HuH-7 (cell line): ENCODE measurements at places on chromosomes 11 and 22.

DNA sequence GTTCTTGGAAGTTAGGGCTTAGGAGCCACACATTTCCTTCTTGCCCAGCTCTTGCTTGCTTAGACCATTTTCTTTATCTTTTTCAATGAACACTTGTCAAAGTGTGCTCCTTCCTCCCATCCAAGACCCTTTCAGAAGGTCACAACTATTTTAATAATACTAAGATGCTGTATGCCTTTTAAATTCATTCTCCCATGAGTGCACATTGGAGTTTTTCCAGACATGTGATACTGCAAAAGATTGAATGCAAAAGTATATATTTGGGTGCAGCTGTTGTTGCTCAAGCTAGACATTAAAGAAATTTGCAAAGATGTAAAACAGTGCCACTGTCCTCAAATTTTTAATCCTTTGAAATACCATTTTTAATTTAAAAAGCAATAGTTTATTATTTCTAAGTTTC, 69.3 kb upstream of the TNRC6B start:
- DNase-seq: no peak

- no peak for DNase-seq
Observed at GRCh38 chr11:8674859-8675258, 7.6 kb downstream of the TRIM66 start.

DNA sequence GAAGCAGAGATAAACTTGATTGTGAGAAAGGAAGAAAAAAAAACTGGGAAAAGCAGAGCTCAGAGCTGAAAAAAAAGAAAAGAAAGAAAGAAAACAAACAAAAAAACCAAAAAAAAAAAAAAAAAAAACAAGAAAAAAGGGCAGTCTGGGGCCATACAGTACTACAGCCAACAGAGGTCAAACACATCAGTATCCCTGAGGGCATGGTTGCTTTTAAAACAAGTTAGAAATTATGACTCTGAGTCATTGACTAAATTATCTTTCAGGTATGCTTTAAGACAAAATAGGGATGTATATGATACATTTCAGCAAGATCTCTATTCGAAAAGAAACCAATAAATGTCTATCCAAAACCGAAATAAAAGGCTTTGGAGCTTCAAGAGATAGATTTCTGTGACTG, 37.1 kb upstream of the TLCD5 start:
- DNase-seq: no peak

DNA sequence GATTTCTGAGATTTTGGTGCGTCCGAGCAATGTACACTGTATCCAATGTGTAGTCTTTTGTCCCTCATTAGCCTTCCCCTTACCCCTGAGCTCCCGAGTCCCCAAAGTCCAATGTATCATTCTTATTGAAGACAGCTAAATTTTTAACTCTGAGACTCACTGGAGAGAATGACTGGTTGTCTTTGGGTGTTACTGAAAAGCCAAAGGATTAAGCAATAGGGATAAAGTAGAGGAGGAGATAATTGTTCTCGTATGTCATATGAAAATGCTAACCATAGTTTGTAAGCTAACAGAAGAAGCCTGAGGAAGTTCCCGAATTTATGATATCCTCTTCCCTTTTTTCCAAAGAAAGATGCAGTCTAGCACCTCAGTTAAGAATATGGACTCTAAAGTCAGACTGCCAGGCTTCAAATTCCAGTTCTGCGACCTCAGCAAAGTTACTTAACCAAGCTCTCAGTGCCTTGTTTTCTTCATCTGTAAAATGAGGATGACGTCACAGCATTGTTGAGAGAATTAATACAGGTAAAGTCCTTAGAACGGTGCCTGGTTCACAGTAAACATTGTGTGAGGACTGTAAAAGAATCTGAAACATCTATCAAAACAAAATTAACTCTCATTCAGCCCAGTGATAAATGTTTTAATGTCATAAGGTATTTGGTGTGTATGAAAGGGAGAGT, 1.6 kb upstream of the MSANTD2 start:
- no peak for DNase-seq

DNA sequence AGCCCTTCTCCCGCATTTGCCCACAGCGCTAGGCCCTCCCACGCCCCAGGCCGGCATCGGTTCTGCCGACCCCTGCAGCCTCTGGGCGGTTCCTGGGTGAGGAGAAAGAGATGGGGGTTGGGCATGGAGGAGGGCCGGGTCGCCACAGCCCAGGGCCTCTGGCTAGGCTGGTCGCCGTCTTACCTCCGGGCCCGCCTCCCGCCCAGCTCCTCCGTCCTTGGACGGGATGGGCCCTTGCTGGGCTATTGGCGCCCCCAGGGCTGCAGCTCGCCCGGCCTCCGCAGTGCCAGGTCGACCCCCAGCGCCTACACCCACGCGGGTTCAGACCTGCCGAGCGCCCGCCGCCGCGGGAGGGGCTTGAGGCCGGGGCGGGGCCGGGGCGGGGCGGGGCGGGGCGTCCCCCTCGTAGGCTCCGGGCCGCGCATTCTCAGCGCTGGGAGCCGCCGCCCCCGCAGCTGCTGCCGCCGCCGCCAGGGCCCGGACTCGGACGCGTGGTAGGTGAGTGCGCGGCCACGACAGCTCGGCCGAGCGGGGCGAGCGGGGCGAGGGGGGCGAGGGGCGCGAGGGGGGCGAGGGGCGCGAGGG, at the start of gene CD151:
TSS of gene CD151 (plus strand) at position 424 of the 585 bp plus-strand sequence. CDS start 3,118 bp downstream, outside the sequence.
- no peak for DNase-seq

DNA sequence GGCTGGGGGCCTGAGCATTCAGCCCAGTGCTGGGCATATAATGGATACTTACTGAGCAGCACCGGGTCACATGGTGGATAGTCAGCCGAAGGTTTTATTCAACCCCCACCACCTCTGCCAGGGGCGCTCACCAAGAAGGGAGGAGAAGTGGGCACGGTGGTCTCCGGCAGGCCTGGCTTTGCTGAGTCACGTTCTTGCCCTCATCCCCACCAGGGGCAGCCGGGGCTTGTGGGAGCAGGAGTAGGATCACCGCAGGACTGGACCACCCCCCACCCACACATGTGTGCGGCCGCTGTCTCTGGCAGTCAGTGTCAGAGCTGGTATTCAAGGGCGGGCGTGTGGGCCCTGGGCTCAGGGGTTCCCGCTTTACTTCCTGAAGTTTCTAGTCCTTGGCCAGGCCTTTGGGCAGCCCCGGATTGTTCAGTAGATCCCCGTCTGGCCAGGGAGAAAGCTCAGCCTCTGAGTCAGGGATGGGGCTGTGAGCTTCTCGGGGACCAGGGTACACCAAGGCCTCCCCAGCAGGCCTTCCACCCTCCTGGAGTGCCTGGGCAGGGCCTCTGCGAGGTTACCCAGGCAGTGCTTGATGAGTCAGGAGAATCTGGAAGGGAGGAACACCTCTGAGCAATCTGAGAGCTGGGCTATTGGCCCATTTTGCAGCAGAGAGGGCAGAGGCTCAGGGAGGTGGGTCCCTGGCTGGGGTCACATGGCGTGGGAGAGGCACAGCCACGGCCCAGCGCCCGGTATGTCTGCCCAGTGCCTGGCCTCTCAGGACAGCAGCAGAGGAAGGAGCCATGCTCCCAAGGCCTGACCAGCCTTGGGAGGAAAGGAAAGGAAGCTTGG, 60.6 kb downstream of the RTL6 start:
- no peak for DNase-seq

DNA sequence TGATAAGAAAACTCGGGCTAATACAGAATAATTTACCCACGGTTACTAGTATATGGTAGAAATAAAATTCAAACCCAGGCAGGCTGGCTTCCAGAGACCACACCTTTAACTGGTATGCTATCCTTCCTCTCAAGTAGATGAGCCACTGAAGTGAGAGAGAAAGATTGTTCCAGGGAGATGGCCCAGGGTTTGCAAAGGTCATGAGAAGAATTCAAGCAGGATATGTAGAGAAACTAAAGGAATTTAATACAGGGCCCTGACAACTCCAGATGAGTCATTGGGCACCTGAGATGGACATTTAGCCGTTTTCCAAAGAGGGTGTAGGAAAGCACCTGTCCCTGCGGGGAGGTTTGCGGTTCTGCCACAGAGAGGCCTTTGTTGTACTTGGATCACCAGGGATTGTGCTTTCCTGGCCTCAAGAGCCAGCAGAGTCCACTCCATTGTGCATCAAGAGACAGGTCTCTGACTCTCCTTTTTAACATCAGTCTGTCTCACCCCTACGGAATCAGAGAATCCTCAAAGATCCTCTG, 152.7 kb upstream of the BLID start:
- no peak for DNase-seq

GRCh38 chr22:29606320-29606719, 2.9 kb downstream of the NF2 start:
- DNase-seq: no peak

DNA sequence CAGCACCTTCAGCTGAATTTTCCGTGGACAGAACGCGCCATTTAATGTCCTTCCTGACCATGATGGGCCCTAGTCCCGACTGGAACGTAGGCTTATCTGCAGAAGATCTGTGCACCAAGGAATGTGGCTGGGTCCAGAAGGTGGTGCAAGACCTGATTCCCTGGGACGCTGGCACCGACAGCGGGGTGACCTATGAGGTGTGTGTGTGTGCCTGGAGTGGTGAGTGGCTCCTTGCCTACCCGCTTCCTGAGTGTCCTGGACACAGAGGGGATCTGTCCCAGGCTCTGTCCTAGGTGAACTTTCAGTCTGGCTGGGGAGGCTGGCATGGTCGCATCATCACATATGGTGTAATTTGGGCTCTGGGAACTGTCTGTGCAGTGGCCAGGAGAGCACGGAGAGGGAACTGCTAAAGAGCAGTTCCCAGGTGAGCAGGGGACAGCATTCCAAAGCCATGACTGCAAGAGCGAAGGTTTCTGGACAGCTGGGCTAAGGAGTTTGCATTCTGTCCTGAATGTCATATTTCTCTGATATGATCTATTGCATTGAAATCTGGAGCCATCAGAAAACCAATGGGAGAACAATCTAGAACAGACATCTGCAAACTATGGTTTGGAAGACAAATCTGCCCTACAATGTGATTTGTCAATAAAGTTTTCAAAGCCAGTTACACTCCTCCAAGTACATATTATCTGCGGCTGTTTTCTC, 104.3 kb downstream of the RRAS2 start:
- DNase-seq: no peak

DNA sequence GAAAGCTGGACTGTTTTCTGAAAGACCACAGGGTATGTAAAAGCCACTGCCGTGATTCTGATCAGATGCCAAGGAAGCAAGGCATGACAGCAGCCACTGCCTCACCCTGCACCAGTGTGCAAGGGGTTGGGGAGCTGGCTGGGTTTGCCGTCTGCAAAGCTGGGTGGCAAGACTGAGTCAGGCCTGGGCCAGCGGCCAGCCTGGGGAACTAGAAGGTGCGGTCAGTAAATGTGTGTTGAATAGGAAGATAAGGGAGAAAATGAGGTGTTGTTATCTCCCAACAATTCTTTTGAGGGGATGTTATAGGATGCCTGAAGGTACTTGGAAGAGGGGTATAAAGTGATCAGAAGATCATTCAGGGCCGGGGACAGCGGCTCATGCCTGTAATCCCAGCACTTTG, 8.0 kb downstream of the VSTM5 start:
- no peak for DNase-seq

GRCh38 chr11:25159341-25159740, 662.5 kb downstream of the LUZP2 start:
- no peak for DNase-seq

- no peak for DNase-seq
Observed at GRCh38 chr22:29636751-29637150, 33.3 kb downstream of the NF2 start.

- no peak for DNase-seq
Observed at GRCh38 chr11:32883421-32883820, 9.2 kb upstream of the QSER1 start.

DNA sequence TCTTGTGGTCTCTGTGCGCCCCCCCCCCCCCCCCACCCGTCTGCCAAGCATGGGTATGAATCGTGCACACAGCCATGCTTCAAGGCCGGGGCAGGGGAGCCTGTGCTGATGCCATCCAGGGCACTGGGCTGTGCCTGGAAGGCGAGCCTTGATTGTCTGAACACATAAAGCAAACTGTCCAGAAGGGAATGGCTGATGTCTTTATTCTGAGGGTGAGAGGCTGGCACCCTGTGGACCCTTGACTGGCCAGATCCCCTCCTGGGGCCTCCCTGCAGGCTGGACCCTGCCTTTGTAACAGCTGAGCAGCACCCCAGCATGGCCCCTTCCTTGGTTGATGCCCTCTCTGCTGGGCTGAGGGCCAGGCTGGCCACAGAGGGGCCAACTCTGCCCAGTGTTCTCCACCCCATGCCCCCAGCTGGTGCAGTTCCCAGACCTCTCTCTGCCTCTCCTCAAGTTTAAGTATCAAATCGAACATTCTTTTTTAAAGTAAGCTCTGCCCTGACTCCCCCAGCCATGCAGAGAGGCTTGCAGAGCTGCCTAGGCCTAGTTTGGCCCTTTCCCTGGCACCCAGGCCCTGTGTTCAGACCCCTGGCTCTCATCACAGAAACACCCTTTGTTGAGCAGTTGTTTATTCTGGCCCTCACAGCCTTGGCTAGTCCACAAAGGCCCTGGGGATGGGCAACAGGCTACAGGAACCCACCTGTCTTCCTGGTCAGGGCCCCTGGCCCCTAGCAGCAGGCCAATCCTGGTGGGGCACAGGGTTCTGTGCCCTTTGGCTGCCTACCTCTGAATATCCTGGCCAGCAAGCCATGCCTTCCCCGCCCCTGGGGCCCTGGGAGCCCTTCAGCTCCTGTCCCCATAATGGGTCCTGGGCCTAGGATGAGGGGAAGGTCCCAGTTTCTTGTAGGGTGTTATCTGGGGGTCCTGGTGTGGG, 3.9 kb upstream of the RANBP1 start:
- DNase-seq: no peak

DNA sequence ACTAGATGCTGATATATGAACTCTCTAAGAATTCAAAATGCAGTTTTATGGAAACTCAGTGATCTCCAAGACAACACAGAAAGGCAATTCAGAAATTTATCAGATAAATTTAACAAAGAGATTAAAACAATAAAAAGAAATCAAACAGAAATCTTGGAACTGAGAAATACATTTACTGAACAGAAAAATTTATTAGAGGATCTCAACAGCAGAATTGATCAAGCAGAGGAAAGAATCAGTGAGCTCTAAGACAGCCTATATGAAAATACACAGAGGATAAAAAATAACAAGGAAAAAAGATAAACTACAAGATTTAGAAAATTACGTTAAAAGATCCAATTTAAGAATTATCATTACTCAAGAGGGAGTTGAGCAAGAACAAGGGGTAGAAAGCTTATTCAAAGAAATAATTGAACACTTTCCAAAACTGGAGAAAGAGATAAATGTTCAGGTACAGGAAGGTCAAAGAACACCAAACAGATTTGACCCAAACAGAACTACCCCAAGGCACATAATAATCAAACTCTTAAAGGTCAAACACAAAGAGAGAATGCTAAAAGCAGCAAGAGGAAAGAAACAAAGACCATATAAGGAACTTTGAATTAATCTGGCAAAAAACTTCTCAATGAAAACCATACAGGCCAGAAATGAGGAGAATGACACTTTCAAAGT, 103.1 kb downstream of the APIP start:
- DNase-seq: no peak
